Stimulated activated CD4-positive, alpha-beta T cell treated with anti-CD3 and anti-CD28 coated beads, Interleukin-15, amount 100 ng/mL, for 48 hours (primary cell): ENCODE measurements at places on chromosomes 5 and 9.
A peak's percentile ranks its signal among the peaks of the same experiment; 100 is the strongest.

GRCh38 chr5:65047948-65048690 is 279.4 kb downstream of the CWC27 start:
- DNase-seq = no peak

DNA sequence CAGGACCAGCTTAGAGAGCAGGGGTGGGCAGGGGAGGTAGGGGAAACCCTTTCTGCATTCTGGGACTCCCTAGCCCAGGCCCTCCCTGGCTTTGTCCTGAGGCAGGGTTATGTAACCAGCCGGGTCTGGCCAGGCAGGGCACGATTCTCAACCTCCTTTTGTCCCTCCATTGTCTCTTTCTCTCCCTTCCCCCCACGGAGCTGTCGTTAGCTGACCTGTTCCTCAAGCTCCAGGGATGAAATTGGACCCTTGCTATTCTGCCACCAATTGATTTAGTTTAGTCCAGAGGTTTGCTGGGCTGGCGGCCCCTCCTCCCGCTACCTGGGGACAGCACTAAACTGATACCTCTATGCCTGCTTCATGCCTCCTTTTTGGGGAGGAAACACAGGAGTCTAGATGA is 9.4 kb upstream of the NDST1 start:
- DNase-seq = no peak

GRCh38 chr5:56145511-56145910 is 87.6 kb downstream of the ANKRD55 start:
- DNase-seq = no peak

- no peak for DNase-seq
Observed at GRCh38 chr5:176810687-176811501, 535 bp downstream of the UNC5A start.

DNA sequence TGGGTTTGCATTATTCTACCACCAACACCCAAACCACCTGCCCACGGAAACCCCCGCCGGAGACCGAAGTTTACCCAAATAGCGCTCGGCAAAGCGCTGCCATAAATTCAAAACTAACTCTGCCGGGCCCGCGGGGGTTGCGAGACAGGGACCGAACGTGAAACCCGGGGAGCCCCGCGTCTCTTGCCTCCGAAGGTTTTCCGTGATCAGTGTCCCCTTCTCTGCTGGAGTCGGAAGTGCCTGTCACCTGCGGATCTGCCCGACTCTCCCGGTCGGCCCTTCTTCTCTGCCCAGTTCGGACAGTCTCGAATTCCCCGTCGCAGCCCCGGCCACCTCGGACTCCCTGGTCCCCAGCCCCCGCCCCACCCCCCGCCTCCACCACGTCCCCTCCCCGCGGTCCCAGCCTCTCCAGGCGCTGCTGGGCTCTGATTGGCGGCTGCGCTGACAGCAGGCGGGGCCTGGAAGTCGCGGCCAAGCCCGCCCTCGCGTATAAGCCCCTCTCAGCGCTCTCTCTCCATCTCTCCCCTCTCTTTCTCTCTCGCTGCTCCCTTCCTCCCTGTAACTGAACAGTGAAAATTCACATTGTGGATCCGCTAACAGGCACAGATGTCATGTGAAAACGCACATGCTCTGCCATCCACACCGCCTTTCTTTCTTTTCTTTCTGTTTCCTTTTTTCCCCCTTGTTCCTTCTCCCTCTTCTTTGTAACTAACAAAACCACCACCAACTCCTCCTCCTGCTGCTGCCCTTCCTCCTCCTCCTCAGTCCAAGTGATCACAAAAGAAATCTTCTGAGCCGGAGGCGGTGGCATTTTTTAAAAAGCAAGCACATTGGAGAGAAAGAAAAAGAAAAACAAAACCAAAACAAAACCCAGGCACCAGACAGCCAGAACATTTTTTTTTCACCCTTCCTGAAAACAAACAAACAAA is at the start of gene RORB:
Gene RORB, plus strand, starts transcription at position 517 of the 929 bp plus-strand sequence. CDS start 642 bp downstream, outside the sequence.
- no peak for DNase-seq

GRCh38 chr5:81848362-81848880 is 97.5 kb upstream of the SSBP2 start:
- no peak for DNase-seq

- no peak for DNase-seq
Observed at GRCh38 chr9:131721076-131721475, 18.8 kb downstream of the RAPGEF1 start.

GRCh38 chr9:120481248-120481647 is 98.7 kb downstream of the CDK5RAP2 start:
- no peak for DNase-seq

DNA sequence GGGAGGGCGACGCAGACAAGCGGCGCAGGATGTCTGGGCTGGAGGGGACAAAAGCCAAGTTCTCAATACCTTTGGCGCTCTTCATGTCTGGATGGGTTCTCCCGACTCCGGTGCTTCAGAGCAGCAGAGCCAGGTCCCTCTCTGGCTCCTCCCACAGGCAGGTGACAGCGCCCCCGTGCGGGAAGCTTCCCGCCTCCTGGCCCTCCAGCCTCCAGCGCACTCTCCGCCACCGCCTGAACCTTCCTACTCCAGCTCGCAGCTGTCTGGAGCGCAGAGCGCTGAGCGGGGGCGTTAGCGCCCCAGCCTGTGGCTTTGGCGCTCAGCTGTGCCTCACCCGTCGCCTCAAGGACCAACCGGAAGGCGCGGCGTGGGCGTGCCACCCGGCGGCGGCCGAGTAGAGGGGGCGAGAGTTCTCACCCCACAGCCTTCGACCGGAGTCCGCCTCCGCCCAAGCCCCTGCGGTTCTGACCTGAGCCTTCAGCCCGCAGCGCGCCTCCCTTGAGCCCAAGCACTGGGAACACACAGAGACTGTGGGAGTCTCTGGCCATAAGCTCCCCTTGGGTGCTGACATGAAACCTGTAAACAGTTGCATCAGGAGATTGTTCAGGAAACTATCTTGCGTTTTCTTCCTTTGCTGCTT is at the start of gene SLCO4C1:
Gene SLCO4C1, minus strand, starts transcription at position 107 of the 640 bp plus-strand sequence. Its CDS starts 22 bp downstream, at position 85.
- peak; percentile 57 for DNase-seq

DNA sequence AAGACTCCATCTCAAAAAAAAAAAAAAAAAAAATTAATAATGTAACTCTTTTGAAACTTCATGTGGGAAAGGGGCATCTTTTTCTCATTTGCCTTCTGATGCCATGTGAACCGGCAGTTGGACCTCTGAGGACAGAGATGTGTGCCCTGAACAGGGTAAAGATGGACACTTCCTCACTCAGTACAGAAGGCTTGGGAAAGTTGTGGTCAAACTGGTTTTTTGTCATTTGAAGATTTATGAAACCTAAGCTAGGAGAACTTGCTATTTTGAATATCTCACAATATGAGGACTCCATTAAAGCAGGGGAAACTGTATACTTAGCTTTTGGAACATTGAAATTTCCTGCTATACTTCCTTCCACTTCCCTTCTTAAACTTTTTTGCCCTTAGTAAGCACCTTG is 147.5 kb upstream of the ALDH1B1 start:
- no peak for DNase-seq

DNA sequence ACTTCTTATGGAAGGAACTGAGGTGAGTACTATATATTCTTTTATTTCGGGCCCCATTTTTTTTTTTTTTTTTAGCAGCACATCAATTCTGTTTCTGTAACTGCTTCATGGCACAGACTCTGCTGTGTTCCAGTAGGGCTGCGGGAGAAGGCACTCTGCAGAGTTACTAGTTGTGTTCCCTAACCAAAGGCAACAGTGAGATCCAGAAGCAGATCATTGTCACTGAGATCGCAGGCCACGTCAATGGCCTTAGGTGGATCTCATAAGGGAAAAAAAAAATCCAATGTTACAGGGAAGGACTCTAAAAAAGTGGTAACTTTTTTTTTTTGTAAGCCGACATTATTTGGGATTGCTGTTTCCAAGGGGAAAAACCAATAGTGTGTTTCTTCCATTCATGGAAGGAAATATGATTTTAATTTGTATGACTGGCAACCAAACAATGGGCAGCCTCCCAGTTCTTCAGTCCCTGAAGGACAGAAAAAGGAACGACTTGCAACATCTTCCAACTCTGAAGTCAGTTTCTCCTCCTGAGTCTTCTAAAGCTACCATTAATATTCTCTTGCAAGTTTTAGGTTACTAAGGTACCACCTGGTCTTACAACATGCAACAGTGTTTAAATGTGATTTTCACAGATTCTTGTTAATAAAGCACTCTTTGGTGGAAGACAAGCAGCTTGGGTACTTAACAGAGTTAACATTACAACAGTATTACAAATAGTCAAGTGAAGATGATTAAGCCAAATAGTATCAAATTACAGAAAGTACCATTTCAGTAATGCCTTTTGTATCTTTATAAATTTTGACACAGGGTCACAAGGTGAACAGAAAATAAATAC is 52.8 kb downstream of the HABP4 start:
- DNase-seq = no peak

DNA sequence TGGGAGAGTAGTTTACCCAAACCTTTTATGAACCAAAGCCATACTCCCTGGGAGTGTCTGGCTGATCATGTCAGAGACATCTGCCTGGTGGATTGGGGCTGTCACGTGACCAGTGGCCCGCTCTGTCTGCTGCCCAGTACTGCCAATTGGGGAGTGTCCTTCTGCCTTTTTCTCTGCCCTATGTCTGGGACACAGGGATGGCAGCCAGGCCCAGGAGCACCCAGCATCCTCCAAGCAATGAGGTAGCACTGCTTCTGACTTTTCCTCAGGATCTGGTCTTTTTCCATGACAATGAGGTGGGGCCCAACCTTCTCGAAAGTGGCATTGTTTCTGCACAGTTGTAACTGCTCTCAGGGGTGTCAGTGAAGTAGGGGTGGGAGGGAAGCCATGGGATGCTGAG is 21.8 kb downstream of the DAPK1 start:
- no peak for DNase-seq

GRCh38 chr9:97848215-97848479 is 4.9 kb upstream of the FOXE1 start:
- DNase-seq = no peak

DNA sequence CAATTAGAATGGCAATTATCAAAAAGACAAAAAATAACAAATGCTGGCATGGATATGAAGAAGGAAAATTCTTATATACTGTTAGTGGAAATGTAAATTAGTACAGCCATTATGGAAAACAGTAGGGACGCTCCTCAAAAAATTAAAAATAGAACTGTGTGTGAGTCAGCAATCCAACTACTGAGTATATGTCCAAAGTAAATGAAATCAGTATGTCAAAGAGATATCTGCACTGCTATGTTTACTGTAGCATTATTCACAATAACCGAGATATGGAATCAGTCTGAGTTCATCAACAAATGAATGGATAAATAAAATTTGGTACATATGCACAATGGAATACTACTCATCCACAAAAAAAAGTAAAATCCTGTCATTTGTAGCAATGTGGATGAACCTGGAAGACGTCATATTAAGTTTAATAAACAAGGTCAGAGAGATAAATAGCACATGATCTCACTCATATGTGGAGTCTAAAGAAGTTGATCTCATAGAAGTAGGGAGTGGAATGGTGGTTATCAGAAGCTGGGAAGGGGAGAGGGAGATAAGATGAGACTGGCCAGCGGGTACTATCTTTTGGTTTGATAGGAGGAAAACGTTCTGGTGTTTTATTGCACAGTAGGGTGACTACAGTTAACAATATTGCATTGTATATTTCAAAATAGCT is 16.6 kb upstream of the SHC3 start:
- no peak for DNase-seq

GRCh38 chr9:130396581-130396980 is 48.2 kb upstream of the ASS1 start:
- no peak for DNase-seq

- peak; percentile 2 for DNase-seq
Observed at GRCh38 chr5:116766470-116766947, 191.9 kb upstream of the SEMA6A start.

DNA sequence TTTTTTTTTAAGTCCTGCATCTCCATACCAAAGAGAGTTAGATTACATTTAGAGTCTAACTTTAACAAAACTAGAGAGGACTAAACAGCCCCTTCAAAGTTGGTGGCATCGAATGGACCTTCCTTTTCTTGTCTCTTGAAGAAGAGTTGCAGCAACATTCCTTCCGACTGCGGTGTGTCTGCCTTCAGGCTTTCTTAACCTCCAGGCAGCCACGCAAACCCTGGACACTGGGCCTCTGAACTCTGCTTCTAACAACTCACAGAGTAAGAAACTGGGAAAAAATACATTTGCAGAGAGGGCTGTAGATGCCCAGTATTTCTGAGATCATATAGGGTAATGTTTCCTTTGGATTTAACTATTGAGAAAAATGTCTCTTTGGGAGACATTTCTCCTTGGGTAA is 120.5 kb upstream of the MAST4 start:
- DNase-seq = no peak

- no peak for DNase-seq
Observed at GRCh38 chr9:31597977-31598376, 786.5 kb upstream of the ACO1 start.

- no peak for DNase-seq
Observed at GRCh38 chr9:135903358-135903656, 4.0 kb downstream of the CAMSAP1 start.

DNA sequence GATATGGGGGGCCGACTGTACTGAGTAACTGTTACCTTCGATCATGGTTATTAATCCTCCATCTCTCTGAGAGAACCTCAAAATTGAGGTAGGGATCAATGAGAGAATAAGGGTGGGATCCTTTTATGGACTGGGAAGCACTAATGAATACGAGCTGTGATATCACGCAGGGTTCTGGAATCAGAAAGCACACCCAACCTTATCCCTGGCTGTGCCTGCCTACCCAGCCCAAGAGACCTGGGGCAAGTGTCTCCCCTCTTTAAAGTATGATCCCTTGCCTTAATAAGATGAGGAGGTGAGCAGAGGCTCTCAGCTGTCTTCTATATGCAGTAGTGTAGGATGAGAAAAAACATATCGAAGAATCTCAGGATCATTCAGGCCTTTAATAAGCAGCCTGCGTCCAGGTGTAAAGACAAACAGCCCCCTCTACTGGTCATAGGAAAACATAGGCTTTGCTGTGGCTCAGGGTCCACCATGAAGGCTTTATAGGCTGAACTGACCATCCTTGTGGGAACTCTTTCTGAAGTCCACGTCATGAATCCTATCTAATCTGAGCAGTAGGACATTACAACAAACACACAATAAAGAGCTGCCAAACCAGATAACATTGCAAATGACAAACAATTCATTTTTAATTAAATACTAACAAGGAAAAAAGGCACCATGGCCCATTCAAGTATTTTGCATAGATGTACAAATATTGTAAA is 16.8 kb downstream of the NIPAL4 start:
- no peak for DNase-seq

- no peak for DNase-seq
Observed at GRCh38 chr9:2012347-2012746, 2.8 kb upstream of the SMARCA2 start.

GRCh38 chr9:107175041-107175440 is 108.0 kb upstream of the RAD23B start:
- DNase-seq = no peak

- DNase-seq = no peak
Observed at GRCh38 chr5:66021585-66021984, 95.2 kb downstream of the ERBIN start.
